Islet precursor cell (in vitro differentiated cells): ENCODE measurements at places on chromosomes 6 and 20.
A peak's percentile ranks its signal among the peaks of the same experiment; 100 is the strongest.

GRCh38 chr20:45905505-45906079 lies 6.4 kb downstream of the PLTP start:
- peak; percentile 75 for DNase-seq

- peak; percentile 69 for DNase-seq
Measured at GRCh38 chr6:97085772-97086171, 161.2 kb downstream of the KLHL32 start.

DNA sequence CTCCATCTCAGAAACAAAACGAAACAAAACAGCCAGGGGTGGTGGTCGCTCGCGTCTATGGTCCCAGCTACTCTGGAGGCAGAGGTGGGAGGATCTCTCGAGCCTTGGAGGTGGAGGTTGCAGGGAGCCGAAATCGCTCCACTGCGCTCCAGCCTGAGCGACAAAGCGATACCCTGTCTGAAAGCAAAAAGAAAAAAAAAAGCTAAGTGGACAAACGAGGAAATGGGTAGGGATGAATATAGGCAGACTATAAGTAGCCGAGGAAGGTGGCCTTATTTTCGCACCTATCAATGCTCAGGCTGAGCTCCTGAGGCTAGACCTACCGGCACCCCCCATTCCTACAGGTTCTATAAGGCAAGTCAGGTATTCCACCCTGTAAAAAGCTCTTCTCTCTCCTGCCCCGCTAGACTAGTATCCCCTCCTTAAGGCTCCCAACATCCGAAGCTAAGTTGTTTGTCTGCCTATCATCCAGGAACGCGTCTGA lies 650 bp upstream of the CASP8AP2 start:
- DNase-seq = no peak

DNA sequence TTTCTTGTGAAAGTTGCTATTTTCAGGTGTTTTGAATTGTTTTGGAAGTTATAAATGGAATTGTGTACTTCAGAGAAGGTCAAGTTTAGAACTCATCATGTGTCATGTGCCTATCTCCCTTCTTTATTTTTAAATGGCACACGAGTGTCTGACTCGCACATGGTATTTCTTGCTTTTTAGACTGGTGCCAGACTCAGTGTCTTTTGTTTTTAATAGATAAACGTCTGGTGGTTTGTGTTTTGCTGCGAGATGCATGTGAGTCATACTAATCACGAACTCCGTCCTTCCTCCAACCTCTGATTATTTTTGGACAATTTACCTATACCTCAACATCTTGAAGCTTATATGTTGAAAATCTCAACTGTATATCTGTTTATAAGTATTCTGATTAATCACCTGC lies 292.1 kb downstream of the CDKAL1 start:
- DNase-seq = no peak

DNA sequence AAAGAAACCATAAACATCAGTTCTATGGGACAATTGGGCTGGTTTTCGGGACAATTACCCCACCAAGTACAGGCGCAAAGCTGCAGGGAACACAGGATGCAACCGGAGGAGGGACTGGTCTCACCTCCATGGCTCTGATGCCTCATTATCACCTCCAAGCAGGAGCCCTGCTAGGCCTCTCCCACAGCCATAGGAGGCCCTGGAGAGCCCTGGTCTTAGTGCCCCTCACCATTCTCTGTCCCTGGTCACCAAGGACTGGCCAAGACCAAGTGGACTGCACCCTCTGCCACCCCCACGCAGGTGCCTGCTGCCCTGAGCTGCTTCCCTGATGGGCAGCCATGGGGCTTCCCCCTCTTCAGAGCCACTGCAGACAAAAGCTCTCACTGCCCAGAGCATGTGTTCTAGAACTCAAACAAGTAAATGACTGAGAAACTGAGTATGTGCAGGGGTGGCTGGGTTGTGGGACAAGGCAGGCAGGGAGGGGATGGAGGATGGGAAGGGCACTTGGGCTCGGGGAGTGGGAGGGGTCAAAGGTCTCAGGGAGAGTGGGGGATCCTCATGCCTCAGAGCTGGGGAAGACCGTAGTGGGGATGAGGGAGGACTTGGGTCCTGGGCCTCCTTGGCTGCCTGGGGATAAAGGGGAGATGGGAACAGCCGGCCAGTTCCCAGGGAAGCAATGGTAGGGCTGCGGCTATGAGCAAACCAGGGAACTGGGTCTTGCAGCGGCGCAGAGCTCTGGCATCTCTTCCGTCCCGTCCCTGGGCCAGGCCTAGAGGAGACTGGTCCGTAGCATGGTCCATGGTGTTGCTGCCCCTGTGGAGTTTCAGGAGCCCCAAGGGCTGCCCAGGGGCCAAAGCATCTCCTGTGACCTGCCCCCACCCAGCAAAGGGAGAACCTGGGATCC lies 435.1 kb downstream of the PREX1 start:
- no peak for DNase-seq

GRCh38 chr6:110656492-110656891 lies 158.8 kb downstream of the CDK19 start:
- no peak for DNase-seq

DNA sequence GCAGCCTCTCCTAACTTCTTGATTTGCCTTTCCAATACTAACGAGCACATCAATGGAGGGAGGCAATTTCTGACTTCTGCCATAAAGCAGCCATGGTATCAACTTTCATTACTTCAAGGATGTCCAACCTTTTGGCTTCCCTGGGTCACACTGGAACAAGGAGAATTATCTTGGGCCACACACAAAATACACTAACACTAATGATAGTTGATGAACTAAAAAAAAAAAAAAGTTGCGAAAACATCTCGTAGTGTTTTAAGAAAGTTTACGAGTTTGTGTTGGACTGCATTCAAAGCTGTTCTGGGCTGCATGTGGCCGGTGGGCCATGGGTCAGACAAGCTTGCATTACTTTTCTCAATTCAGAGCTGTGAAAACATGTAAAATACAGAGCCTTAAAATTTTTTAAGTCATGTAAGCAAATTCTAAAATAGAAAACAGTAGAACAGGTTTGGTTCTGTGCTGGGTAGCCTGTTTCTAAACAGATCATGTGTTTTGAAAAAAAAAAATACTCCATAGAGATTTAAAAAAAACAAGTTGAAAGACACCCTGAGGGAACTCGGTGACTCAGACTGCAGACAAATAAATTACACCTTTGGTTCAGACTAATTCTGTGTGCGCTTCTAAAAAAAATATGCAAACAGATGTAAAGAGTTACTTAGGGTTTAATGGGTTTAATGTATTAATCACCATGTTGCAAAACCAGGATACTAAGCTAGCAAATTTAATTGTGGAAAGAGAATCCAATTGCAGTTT lies 43.6 kb upstream of the SLC22A23 start:
- DNase-seq = no peak

DNA sequence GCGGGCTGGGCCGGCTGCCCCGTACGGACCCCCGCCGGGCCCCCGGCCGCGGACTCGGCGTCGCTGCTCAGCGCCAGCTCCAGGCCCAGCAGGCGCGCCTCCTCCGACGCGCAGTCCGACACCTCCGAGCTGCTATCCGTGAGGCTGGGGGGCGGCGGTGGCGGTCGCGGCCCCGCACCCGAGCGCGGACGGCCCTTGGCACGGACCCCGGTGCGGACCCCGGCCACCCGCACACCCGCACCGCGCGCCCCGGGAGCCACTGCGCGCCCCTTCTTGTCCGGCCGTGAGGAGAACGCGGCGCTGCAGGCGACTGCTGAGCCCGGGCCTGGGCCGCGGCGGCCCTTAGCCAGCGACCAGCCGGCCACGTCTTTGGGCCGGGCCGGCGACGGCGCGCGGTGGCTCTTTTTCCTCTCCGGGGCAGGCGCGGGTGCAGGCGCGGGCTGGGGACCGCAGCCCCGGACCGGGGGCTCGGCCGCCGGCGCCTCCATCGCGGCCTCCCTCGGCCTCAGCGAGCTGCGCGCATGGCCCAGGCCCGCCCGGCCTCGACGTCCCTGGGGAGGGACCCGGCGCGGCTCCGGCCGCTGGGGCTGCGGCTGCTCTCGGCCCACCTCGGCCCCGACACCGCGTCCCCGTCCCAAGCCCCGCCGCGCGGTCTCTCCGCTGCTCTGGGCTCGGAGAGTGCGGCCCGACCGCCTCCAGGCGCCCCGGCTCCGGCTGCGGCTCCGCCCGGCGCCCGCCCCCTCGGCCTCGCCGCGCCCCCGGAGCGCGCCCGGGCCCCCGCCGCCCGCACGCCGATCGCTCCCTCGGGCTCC lies 12.9 kb upstream of the TLDC2 start:
- DNase-seq = no peak

GRCh38 chr6:90445533-90446108 lies 141.3 kb downstream of the MAP3K7 start:
- DNase-seq = no peak

- DNase-seq = no peak
Measured at GRCh38 chr20:39773380-39774000, 811.3 kb downstream of the DHX35 start.

GRCh38 chr20:50467174-50467573 lies 43.0 kb upstream of the PTPN1 start:
- no peak for DNase-seq

DNA sequence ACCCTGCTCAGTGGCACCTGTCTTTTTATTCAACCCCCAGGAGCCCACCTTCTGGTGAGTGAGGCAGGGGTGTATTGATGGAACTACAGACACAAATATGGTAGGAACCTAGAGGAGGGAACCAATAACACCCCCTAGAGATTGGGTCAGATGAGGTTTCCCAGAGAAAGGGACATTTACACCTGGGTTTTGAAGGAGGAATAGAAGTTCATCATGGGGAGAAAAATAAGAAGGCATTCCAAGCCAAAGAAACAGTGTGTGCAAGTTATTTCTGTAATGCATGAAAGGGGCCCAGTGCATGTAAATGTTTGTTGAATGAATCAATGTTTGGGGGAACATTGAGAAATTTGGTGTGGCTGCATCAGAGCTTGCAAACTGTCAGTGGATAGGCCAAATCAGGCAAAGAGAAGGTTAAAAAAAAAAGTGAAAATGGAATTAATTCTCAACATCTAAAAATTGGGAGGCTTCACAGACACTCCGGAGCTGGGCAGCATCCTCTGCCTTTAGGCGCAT lies 11.1 kb upstream of the KIAA1755 start:
- no peak for DNase-seq

- DNase-seq = peak; percentile 95
Measured at GRCh38 chr6:14658886-14659561, 541.5 kb downstream of the CD83 start.

DNA sequence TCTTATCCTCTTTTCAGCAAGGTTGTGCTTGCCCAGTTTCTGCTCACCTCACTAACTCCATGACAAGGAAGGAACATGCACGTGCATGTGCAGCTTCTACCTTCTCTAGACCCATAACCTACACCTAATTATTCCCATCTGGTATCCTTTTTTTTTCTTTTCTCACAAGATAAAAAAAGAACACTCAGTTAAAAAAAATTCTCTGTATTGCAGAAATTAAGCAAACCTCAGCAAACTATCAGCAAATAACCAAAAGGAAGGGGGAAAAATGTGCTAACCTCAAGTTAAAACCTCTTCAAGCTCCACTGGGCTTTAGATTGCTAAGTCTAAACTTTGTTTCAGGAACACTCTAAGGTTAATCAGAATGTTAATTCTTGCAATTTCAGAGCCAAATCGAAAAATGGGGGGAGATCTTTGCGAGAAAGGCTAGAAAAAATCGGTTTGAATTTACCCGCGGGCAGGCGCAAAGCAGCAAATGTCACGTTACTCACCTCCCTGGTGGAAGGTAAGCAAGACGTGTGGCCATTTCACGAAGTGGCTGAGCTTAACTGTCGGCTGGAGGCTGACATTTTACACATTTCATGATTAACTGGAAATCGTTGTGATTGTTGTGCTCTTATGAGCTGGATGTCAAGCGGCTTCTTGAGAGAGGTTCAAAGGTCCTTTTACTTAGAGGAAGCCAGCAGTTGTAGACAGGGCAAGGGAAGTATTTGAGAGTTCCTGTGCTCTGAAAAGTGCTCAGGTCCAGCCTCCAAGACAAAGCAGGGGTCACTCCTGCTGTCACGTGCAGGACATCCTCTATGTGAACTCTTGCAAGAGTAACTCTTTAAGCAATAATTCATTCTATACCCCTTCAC lies 19.1 kb downstream of the TFAP2B start:
- DNase-seq = no peak

GRCh38 chr6:72643214-72643613 lies 21.4 kb downstream of the KCNQ5 start:
- no peak for DNase-seq

DNA sequence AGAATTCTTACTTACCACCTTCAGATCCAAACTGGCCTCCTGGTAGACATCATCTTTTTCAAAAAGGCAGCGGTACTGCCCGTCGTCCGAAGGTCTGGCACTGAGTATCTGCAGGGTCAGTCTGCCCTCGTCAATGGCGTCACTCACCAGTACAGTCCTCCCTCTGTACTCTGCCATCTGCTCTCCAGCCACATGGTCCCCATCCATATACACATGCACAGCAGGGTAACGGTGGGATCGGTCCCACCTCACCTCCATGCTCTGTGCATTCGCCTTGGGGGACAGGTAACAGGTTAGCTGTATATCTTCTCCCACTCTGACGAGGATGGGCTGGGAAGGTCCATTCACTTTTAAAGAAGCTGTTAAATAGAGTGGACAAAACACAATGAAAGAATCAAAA lies 11.0 kb downstream of the BTNL2 start:
- no peak for DNase-seq

DNA sequence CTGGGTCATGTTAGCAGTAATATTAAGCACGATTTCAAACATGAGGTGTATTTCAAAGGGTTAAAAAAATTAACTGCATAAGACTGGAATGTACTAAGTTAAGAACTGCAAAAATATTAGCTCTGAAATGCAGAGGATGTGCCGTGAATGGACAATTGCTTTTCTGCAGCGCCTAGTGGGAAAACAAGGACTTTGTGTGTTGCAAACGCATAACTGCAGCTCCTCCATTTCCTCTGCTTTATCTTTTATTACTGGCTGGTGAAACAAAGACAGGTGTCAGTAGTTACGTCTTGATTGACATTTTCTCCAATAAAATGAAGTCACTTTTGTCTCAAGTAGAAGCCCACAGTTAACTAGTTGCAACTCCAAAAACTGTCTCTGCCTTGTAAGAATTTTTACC lies 1.7 kb downstream of the PDE7B start:
- no peak for DNase-seq

GRCh38 chr6:42914546-42914945 lies 1.3 kb upstream of the PTCRA start:
- DNase-seq = no peak
